ENCODE measurements at places on chromosomes 2 and 18.

DNA sequence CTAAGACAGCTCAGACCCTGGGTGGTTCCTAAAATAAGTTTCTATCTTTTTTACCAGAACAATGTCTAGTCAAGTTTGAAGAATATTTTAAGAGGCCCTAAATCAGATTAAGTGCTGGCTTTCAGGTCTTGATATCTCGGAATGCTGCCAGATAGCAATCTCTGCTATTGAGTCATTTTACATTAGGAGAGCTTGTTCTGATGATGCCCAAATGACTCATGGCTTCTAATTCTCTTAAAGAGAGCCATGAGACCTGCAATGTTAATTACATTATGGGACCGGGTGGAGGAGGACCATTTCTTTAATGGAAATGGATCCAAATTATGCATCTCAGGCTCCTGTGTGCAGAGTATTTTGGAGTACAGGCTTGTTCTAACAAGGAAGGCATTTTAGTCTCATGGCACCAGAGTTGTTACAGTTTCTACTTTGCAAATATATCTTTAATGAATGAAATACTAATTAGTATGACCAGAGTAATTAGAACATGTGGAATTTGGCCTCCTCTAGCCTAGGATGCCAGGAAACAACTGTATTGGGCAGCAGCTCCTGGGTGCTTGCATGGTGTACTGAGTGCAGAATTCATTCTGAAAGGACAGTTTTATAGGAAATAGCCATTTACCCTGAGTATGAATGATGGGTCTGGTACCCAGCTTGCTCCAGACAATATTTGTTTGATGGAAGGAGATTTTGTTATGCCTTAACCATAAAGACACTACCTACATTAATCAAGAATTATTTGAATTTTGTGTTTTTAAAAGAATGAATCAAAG lies 94.0 kb upstream of the SULT1C3 start:
- no peak for DNase-seq

DNA sequence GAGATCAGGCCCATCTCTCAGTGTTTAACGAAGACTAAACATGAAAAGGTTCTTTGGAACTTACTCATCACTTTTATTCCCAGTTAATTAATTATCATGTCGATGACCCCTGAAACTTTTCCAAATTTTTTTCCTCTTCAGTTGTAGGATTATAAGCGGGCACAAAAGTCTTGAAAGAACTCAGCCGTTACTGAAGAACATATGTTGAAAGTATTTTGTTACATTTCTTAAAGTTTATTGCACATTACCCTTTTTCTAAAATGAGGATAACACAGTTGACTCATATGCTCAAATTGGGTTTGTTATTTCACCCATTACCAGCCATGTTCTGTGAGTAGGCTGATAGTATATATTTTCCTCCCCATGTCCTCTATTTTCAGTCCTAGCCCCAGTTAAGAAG lies 75.9 kb upstream of the COL3A1 start:
- peak; percentile 58 for DNase-seq

DNA sequence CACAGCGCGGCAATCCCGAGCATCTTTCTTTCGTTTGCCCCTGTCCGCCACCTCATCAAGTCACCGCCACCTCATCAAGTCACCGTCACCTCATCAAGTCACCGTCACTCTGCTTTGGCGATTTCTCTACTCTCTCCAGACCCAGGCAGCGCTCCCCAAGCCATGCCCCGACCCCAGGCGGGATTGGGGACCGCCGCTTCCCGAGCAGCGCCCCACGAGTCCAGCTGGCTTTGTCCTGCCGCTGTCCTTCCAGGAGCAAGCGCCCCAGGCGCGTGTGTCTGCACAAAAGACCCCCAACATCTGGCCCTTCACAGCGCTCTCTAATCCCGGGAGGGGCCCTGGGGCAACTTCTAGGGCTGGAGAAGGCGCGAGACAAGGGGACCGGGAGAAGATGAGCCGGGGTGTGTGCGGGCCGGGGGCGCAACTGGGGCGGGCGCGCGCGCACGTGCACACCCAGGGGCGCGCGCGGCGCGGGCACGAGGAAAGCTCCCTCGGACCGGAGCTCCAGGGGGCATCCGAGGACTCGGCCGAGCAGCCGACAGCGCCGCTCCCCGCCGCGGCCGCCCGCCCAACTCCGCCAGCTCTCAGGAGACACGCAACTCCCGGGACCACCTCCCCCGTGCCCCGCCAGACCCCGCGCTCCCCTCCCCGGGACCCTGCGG lies 633 bp upstream of the RNF152 start:
- peak; percentile 89 for DNase-seq

- DNase-seq, result peak; percentile 90
Measured at GRCh38 chr2:201116959-201117734, 1.2 kb downstream of the CFLAR start.

- no peak for DNase-seq
Measured at GRCh38 chr2:61263830-61264229, 101.8 kb downstream of the C2orf74 start.

DNA sequence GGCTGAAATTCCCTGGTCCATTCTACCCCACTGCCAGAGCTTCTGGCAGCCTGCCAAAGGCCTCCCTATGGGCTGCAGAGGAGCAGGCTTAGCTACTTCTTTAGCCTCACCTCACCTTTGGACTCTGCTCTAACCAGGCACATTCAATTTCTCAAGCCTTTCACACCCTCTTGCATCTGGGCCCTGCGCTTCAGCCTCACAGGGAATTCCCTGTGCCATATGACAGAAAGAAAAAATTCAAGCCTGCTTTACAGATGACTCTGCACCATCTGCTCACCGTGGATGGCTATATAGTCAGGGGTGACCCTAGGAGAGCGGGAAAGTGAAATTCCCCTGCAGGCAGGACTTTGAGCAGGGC lies 62.5 kb downstream of the REEP1 start:
- peak; percentile 41 for DNase-seq

DNA sequence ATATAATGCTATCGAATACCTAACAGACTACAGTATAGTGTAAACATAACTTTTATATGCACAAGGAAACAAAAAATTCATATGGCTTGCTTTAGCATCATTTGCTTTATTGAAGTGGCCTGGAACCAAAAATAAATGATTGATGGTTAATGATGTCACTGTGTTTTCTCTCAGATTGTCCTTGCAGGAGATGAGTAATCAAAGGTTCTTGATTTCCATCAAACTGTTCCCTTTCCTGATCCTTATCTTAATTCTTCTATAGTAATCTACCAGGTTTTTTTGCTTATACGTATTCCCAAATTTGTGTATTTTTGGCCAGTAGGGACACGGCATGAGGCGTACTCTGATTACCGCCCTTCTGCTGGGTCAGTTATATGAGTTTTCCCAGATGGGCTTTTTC lies 104.9 kb upstream of the CXCR4 start:
- DNase-seq, result no peak

GRCh38 chr2:63796796-63797195 lies 44.9 kb upstream of the UGP2 start:
- no peak for DNase-seq

DNA sequence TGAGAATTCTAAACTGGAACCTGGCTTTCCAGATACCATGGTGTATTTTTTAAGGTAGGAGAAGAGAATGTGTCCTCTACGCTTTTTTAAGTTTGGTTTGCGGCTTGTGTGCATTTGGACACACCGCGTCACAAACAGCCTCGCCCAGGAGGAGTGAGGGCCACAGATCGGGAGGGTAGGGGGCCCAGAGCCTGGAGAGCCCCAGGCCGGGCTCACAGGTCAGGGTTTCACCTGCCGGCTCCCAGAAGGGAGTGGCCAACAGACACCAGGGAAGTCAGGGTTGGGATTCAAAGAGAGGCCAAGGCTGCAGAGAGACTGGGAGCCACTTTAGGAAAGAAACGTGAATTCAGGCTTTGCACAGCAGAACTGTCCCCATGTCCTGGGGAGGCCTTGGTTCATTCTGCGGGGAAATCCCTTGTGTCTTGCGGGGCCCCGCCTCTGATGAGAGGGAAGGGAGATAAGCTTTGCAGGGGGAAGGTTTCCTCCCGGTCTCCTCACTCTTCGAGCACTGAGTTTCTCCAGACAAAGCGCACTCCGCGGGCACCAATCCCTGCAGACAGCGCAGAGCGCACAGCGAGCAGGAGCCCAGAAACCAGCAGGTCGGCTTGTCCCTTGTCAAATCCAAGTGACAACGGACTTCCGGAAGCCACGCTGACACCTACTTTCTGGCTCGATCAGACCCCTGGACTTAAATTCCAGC lies 2.0 kb upstream of the TUBB6 start:
- DNase-seq, result no peak

DNA sequence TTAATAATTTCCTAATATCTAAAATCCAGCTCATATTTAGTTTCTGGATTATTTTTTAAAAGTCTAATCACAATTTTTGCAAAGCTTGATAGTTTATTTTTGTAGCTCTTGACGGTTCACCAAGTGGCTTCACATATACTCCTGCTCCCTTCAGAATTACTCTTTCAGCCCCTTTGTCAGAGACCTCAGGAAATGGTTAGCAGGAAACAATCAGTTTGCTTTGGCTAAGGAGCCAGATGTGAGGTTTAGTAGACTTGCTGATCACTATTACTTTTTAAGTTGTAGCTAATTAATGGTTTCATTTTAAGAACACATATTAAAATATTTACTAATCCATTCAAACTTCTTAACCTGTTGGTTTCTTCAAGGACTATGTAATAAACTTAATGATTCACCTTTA lies 2.3 kb downstream of the RBBP8 start:
- no peak for DNase-seq

DNA sequence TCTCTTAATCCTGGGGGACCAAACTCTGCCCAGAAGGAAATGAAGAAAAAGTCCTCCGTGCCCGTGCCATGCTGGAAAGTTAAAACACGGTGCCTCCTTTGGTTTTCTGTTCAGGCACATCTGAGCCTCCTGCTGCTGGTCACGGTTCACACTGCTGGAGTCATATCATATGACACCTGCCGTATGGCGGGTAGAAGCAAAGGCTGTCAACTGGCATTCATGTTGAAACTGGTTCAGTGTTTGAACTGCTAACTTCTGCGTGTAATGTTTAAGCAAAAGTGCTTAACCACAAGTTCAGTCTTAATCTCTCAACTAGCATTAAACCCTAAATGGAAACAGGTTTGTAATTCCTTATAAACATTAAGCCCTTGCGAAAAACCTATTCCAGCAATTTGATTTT lies 3.1 kb downstream of the STK39 start:
- DNase-seq, result peak; percentile 25

DNA sequence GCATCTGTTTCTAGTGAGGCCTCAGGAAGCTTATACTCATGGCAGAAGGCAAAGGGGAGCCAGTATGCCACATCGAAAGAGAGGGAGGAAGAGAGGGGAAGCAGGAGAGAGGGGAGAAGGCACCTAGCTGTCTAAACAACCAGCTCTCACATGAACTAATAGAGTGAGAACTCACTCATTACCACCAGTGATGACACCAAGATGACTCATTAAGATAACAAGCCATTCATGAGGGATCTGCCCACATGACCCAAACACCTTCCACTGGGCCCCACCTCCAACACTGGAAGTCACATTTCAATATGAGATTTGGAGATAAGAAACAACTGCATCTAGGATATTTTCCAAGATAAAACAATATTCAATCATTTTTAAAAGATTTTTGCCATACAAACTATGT lies 753.9 kb upstream of the ZEB2 start:
- DNase-seq, result no peak

DNA sequence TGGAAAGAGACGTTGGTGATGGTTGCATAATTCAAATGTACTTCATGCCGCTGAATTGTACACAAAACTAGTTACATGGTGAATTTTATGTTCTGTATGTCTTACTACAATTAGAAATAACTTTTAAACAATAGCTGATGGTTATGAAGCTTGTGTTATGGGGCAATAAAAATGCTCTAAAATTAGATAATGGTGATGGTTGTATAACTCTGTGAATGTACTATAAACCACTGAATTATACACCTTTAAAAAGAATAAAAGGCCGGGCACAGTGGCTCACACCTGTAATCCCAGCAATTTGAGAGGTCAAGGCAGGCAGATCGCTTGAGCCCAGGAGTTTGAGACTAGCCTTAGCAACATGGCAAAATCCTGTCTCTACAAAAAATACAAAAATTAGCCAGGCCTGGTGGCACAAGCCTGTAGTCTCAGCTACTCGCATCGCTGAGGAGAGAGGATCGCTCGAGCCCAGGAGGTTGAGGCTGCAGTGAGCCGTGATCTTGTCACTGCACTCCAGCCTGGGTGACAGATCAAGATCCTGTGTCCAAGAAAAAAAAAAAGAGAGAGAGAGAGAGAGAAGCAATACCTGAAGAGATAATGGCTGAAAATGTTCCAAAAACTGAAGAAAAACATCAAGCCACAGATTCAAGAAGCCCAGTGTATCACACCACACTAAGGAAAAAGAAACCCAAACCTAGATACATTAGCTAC lies 6.3 kb downstream of the RNU4ATAC start:
- DNase-seq, result no peak

DNA sequence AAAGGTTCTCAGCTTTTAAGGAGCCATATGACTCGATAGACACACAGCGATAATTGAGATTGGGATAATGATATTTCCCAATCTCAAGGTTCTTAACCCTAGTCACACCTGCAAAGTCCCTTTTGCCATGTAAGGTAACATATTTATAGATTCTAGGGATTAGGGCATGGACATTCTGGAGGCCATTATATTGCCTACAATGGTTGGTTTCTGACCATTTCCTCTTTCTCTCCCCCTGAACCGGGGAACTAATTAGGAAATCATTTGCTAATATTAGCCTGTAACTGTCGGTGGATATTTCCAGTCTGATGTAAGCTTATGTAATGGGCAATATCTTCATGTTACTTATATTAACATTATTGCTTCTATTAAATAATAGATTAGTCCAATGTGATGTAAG lies 40.8 kb upstream of the ARHGAP15 start:
- DNase-seq, result no peak

GRCh38 chr2:172366596-172367150 lies 60.7 kb upstream of the ITGA6 start:
- DNase-seq, result no peak

- no peak for DNase-seq
Measured at GRCh38 chr18:44911773-44912172, 231.1 kb downstream of the SETBP1 start.

GRCh38 chr18:70314151-70314782 lies 25.4 kb downstream of the SOCS6 start:
- DNase-seq, result no peak

GRCh38 chr18:58998401-58999203 lies 133.9 kb downstream of the ZNF532 start:
- DNase-seq, result peak; percentile 83

DNA sequence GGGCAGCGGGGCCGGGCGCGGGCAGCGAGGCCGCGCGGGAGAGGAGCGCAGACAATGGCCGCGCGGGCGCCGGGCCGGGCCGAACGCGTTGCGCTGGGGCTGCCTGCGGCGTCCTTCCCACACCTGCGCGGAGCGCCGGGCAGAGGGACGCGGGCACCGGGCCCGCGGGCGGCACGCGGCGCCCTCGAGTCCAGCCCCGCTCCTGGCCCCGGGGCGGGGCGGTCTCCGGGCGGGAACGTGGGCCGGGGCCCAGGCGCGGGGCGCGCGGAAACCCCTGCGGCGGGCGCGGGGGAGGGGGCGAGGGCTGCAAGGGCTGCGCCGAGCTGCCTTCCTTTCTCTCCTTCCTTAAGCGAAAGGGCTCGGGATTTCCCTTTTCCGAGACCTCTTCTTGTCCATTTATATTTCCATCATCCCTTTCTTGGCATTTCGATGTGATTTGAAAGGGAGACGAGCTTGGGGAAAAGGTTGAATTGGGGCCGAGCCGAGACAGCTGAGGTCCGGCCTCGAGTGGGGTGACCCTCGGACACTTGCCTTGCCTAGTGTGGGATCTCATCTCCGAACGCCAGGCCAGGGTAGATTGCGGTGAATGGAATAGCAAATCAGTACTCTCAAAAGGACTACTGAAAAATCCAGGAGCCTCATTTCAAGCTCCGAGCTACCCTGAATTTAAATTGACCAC lies 676 bp downstream of the KLHL23 start:
- DNase-seq, result peak; percentile 44

GRCh38 chr18:39675906-39676305 lies 2110.3 kb upstream of the CELF4 start:
- no peak for DNase-seq

GRCh38 chr2:9982248-9982647 lies 30.8 kb downstream of the GRHL1 start:
- peak; percentile 85 for DNase-seq

All from foreskin fibroblast (primary cell).